ENCODE measurements at places on chromosomes 3 and 15. TPM values are rescaled to one million over a fixed set of nuclear protein-coding genes. Genes with fewer than 3 reads are reported as not detected.

- no peak for DNase-seq
Observed at GRCh38 chr3:124611520-124611919, 118.7 kb upstream of the UMPS start.

GRCh38 chr3:69080233-69080920, at the start of gene UBA3:
TSS of gene UBA3 (minus strand) at chr3:69080365. CDS start at chr3:69080353, 12 bp downstream.
- peak; percentile 97 for DNase-seq

- DNase-seq, result no peak
Observed at GRCh38 chr3:99940350-99940749, 122.7 kb downstream of the CMSS1 start.

GRCh38 chr3:105790534-105790933, 78.3 kb downstream of the CBLB start:
- DNase-seq, result no peak

DNA sequence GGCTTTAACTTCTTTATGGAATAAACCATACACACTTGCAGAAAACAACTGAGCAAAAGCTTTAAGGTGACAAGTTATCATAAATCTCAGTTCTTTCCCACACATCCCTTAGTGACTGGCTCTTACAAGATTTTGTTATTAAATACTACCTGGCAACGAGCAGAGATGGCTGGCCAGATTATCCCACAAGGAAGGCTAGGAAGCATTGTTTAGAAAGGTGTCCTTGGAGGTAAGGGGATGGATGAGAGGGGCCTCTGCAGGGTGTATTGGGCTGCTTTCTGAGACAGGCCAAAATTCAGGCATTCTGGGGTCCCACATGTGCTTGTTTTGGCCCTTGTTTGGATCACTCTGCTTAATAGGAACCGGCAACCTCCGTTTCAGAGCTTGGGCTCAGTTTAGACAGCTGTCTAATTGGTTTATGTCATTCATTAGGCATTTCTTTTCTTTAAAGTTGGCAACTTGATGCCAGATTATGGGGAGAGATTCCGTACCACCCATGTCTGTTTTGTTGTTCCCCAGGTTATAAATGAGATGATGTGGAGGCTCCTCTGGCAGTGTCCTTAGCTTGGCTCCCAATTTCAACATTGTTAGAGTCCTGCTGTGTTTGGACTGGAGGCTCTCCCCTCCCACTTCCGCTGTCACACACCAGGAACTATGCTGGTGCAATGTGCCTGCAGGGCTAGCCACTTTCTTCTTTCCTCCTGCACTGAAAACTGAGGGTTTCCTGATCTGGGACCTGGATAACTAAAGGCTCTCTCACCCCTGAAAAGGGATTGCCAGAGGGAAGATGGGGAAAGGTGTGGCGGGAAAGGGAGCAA, 121.1 kb downstream of the TPRG1 start:
- DNase-seq, result no peak

DNA sequence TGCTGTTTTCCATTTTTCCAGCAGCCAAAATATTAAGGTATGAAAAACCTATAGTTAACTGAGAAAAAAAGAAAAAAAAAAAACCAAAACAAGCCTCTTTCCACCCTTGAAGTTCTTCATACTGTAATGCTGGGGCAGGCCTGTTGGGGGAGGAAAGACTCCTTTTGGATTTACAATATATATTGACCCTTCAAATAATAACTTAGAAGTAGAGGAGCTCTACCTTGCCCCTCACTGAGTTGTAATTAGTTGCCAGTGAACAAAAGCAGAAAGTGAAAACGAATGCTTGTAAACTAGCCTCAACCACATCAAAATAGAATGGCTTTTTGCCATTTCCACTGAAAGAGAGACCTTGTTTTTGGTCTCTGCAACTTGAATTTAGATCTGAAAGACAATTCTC, 326.6 kb downstream of the NR2F2 start:
- no peak for DNase-seq

DNA sequence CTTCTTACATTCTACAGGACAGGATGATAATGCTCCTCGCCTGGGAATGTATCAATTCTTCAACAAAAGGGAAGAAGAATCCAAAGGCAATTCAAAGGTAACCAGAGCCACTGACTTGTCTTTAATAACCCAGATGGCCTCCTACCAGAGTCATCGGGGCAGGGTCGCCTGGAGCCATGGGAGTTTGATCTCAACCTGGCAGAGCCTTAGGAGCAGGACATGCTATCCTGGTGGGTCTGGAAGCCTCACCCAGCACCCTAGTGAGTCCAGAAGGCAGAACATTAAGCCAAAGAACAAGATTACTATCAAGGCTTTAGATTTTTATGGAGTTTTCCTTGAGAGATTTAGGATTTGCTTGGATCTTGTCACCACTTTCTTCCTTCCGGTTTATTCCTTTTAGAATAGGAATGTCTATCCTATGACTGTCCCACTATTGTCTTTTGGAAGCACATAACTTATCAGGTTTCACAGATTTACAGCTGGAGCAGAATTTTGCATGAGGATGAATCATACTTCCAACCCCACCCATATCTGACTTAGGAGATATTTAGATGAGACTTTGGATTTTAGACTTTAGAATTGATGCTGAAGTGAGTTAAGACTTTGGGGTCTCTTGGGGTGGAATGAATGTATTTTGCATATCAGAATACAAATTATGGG, 330.3 kb upstream of the GOLIM4 start:
- no peak for DNase-seq

DNA sequence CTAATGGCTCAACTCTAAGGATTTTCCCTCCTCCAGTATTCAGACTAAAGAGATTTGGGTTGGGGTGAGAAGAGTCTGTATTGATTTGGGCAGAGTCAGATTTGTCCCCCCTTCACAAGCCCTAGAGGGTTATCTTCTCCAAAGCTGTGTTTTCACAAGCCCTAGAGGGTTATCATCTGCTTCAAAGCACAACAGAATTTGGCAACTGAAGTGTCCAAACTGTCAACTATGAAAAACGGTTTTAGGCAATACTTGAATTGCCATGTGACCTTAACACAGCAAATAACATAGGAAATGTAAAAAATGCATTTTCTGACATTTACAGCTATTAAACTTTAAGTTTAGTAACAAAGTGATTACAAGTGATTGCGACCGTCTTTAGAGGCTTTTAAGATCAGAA, 119.9 kb downstream of the IMPG2 start:
- no peak for DNase-seq

- no peak for DNase-seq
Observed at GRCh38 chr3:20225769-20226168, 39.8 kb upstream of the SGO1 start.

DNA sequence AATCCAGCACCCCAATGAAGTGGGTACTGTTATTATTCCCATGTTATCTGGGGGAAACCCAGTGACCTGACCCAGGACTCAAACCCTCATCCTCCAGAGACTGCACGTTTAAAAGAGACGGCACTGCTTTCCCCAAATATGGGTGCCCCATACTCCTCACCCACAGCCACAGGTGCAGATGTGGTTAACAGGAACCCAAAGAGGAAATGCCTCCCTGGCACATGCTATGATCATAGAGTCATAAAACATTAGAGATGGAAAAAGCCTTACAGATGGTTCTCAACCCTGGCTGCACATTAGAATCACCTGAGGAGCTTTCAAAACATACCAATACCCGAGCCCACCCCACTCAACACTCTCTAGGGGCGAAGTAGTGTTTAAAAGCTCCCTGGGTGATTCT, 111.5 kb downstream of the SEMA5B start:
- DNase-seq, result no peak

GRCh38 chr3:99319450-99319849, 318.9 kb upstream of the COL8A1 start:
- no peak for DNase-seq

- DNase-seq, result no peak
Observed at GRCh38 chr3:149920119-149920518, 50.6 kb downstream of the PFN2 start.

GRCh38 chr15:93882141-93882540, 349.2 kb upstream of the MCTP2 start:
- DNase-seq, result no peak

- no peak for DNase-seq
Observed at GRCh38 chr3:107643038-107643883, 120.5 kb downstream of the BBX start.

DNA sequence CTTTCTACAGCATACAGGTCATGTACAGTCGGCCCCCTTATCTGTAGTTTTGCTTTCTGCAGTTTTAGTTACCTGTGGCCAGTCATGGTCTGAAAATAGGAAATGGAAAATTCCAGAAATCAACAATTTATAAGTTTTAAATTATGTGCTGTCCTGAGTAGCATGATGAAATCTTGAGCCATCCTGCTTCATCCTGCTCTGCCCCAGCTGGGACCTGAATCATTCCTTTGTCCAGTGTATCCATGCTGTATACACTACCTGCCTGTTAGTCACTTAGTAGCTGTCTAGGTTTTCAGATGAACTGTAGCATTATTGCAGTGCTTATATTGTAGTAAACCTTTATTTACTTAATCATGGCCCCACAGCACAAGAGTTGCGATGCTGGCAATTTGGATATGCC, 44.8 kb downstream of the AP4E1 start:
- DNase-seq, result no peak

DNA sequence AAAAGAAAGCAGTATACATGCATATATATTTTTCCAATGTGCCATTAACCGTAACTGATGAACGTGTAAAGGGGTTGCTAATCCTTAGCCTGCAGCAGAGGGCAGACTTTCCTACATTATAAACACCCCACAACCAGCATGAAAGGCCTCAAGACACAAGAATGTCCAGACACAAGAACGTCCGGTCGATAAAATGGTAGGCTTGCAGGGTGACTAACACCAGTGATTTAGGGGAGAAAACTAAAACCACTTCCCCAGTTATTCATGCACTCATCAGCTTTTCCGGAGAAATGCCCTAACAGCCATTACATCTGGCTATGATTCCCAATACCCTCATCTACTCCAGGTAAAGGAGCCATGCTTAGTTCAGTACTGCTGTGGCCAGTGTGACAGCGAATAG, 57.4 kb downstream of the LRTM1 start:
- DNase-seq, result no peak

DNA sequence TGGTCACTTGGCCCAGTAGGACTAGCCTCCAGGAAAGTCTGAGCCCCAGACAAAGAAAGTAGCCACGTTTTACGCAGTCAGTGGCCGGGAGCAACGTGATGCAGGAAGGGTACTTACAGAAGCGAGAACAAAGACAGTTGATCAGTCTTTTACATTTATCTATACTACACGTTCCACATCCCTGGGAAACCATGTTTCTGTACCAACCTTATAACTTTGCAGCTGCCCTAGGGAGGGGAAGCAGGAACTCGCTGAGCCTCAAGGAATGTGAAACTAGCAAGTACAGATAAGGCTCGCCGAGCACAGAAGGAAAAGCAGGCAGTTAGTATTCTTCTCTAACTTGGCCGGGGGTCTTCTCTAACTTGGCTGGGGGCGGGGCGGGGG, 3.4 kb upstream of the KNL1 start:
- DNase-seq, result no peak

DNA sequence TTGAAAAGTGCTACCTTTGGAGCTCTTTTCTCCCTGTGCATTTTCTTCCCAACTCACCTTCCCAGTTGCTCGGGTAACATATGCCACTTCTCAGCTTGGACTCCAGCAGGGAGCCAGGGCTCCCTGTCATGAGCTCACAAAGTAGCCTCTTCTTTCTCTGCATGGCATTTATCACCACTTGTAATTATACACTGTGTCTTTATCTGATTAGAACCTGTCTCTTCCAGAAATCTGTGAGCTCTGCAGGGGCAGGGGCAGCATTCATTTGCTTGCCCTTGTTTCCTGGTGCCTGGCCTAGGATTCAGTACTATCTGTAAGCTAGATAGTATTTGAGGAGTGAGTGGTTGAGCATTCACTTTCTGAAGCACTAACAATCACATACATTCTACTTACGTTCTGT, 100.9 kb downstream of the CLSTN2 start:
- no peak for DNase-seq

DNA sequence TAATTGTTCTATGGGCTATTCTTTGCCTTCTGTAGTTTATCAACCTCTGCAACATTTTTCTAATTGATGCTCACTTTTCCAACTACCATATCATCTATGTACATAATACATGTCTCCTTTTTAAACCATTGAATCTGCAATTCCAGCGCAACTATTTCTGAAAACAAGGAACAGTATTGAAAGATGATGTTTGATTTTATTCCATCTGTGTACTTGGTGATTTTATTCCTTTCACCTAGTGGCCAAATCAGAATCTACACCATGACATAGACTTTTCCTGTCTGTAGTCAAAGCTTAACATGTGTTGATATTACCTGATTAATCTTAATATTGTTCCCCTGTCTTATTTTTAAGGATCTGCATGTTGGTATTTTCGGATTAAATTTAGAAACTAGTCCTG, 13.0 kb downstream of the NKTR start:
- DNase-seq, result no peak

- DNase-seq, result no peak
Observed at GRCh38 chr15:68407141-68407885, 24.6 kb downstream of the ITGA11 start.

- no peak for DNase-seq
Observed at GRCh38 chr3:81468391-81468790, 293.1 kb downstream of the GBE1 start.

The PRSS50 gene
- total RNA-seq, result not detected

The ZKSCAN7 gene
- total RNA-seq, result 3.5 TPM

The ZNF621 gene
- total RNA-seq, result 24.1 TPM

The MESP1 gene
- total RNA-seq, result 0.63 TPM

The NCBP2 gene
- 42.0 TPM for total RNA-seq

The FETUB gene
- not detected for total RNA-seq

The FGD5 gene
- 61.6 TPM for total RNA-seq

The RAB6B gene
- 12.0 TPM for total RNA-seq

The CPN2 gene
- total RNA-seq, result not detected

The SIDT1 gene
- total RNA-seq, result 3.0 TPM

Measured in aorta (tissue), 5 donors.